AML-193 (cell line): ENCODE measurements at places on chromosomes 12 and 14.

DNA sequence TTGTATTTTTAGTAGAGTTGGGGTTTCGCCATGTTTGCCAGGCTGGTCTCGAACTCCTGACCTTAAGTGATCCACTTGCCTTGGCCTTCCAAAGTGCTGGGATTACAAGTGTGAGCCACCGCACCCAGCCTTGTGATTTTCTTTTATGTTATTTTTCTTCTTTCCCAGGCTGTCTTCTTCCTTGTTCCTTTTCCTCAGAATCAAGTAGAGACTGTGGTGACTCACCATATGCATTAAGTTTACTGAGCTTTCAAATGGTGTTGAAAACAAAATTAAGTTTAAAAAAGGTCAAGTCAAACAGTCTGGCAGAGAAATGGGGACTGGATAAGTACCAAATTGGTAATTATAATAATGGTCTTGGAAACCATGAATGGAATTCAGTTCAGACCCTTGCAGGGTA is 5.7 kb downstream of the ARPC3 start:
- no peak for DNase-seq

GRCh38 chr12:74963867-74964331 is 245.7 kb downstream of the KCNC2 start:
- no peak for DNase-seq

- no peak for DNase-seq
These were observed 26.9 kb downstream of the WDR89 start for GRCh38 chr14:63614679-63615363.

- no peak for DNase-seq
These were observed 108.2 kb upstream of the CCDC91 start for GRCh38 chr12:28082096-28082495.

GRCh38 chr14:95421741-95422140 is 94.7 kb downstream of the SYNE3 start:
- no peak for DNase-seq

DNA sequence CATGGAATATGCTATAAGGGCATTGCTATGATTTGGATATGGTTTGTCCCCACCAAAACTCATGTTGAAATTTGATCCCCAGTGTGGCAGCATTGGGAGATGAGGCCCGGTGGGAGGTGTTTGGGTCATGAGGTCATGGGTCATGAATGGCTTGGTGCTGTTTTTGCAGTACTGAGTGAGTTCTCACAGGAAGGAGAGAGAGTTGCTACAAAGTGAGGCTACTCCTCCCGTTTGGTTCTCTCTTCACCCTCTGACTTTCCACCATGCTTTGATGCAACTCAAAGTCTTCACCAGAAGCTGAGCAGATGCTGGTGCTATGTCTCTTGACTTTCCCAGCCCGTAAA is 388.1 kb upstream of the TMPO start:
- DNase-seq, result no peak

GRCh38 chr12:100901266-100901665 is 106.7 kb downstream of the ANO4 start:
- no peak for DNase-seq

GRCh38 chr14:21024585-21025370 is at the start of gene NDRG2:
Gene NDRG2 (minus strand): TSS chr14:21025061. CDS start chr14:21023315, 1,746 bp downstream.
- DNase-seq, result no peak

GRCh38 chr14:89270439-89271227 is 146.4 kb downstream of the FOXN3 start:
- no peak for DNase-seq

GRCh38 chr12:109018296-109018695 is 2.6 kb downstream of the SVOP start:
- no peak for DNase-seq

- DNase-seq, result no peak
These were observed at the start of gene KCNA5 for GRCh38 chr12:5043589-5044419. Gene KCNA5 (plus strand): TSS chr12:5043879. CDS start chr12:5044148, 269 bp downstream.

DNA sequence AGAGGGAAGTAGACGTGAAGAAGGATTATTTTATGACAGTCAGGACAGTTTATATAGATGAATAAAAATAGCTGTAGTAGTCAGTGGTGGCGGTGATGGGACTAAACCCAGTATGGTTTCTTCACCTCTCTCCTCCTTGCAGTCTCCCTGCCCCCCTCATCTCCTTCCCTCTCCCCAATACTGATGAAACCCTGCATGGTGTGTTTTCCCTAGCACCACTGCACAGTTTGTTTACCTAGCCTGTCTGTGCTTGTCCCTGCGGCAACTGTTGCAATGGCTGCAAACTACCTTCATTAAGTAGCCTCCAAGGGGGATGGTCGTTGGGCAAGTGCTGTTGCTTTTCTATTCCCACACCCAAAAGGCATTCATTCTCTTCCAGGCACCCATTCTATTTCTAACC is 14.7 kb downstream of the PCBP2 start:
- DNase-seq, result no peak

GRCh38 chr12:112124918-112125249 is 476 bp upstream of the TRAFD1 start:
- no peak for DNase-seq

- DNase-seq, result peak; percentile 11
These were observed at the start of gene PRKCH for GRCh38 chr14:61321385-61322010. Gene PRKCH (plus strand): TSS chr14:61321579. CDS start chr14:61322102, 523 bp downstream.

DNA sequence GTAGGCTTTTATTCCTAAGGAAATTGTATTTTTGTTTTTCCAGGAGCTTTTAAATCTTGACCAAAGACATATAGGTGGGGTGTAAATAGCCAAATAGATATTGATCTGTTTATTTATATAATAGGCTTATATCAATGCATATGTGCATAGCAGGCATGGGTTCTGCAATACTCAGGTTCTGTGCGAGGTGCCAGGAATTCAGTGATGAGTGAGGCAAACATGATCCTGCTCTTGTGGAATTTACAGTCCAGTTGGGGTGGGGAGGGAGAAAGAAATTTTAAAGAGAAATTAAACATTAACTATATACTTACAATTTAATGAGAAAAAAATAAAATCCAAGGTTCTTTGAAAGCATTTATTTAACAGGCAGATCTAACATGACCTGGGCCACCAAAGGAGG is 160.3 kb upstream of the HIF1A start:
- no peak for DNase-seq

GRCh38 chr14:29743531-29743930 is 184.1 kb downstream of the PRKD1 start:
- no peak for DNase-seq

DNA sequence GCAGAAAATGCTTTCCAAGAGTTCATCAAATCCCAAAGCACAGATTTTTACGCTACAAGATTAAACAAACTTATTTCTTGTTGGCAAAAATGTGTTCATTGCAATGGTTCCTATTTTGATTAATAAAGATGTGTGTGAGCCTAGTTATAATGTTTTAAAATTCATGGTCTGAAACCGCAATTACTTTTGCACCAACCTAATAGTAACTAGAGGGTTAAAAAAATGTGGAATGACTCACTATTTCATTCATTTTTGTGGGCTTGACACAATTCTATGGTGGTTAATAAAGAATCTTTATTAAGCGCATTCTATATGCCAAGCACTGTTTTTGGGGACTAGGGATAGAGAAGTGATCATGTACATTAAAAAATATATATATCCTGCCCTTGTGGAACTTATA is 38.6 kb upstream of the METAP2 start:
- no peak for DNase-seq

GRCh38 chr12:128933039-128933438 is 79.8 kb downstream of the GLT1D1 start:
- no peak for DNase-seq

- DNase-seq, result peak; percentile 58
These were observed 300.0 kb downstream of the AEBP2 start for GRCh38 chr12:19739195-19739776.

- DNase-seq, result no peak
These were observed 4.6 kb downstream of the ATP5F1B start for GRCh38 chr12:56641219-56641618.

- no peak for DNase-seq
These were observed 53.7 kb downstream of the ERC1 start for GRCh38 chr12:1044696-1045095.

DNA sequence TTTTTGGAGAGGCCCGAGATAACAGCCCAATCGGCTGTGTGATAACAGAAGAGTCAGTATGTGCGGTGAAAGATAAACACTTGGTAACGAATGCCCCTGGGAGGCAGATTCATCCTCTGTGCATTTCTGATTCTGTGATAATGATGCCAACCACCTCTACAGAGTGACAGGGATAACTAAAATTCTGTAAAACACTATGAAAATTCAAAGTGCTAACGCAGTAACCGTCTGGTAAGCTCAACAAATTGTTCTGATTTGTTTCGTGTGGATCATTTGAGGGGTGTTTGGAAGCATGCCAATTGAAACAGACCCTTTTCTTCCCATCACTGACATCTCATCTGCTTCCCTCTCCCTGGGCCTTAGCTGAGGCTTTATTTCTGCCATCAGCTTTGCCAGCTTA is 76.3 kb downstream of the ESR2 start:
- no peak for DNase-seq

DNA sequence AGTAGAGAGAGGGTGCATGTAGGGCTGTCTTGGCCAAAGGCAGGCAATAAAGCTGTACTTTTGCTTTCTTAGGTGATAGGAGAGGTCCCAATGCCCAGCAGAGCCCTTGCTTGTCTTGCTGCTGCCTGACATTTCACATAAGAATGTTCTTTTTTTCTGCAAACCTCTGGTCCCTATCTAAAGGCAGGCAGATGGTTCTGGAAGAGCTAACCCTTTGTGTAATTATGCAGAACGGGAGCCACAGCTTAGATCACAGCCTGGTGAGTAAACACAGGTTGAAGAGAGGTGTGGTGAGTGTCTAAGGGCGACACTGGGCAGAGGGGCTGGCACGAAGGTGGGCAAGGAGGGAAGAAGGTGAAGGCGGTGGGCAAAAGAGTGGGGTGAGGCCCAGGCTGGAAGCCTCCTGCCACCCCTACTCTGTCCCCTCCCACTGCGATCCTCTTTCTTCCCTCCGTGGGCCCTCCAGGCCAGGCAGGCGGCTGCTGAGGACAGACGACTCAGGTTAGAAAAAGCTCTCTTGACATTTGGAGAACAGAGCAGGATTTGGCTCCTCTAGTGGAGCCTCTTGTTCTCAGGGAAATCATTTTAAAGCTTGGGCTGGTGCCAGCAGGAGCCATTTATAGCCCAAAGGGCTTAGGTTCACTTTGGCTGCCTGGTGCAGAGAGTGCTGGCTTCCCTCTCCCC is 42.8 kb downstream of the PRMT8 start:
- no peak for DNase-seq

- no peak for DNase-seq
These were observed 34.2 kb downstream of the RILPL1 start for GRCh38 chr12:123499332-123499731.

GRCh38 chr14:100033347-100034075 is 31.7 kb upstream of the EVL start:
- no peak for DNase-seq

GRCh38 chr14:61472801-61473376 is 151.5 kb downstream of the PRKCH start:
- DNase-seq, result no peak

DNA sequence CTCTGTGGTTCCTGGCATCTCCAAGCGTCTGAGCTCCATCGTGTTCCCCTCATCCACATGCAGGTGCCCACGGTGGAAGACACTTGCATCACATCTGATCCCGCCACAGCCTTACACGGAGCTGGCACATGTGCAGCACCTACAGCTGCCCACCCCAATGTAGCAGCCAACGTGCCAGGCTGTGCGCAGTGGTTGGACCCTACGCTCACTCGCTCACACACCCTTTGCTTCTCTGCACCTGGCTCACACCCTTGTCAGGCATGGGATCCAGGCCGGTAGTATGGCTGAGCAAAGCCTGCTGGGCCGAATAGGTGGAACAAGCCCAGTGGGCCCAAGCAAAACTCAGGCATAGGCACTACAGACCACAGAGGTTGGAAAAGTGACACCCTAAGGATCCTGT is 567.2 kb downstream of the FSCB start:
- no peak for DNase-seq

- DNase-seq, result no peak
These were observed 204.7 kb downstream of the BCAT1 start for GRCh38 chr12:24743941-24744793.

DNA sequence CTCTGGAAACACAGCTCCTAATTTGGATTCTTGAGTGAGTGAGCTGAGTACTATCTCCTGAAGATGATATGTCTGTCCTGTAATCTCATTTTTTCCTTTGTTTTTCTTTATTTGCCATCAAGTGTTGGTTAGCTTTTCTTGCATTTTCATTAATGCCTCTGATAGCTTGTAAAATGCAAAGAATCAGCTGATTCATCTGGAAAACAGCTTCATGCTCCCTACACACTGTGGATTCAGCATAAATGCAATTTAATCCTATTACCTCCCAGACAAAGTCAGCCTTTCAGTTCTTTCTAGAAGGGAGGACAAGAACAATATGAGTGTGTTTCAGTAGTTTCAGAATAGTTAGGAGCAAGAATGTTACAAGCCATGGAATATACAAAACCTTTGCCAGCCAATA is 79.4 kb downstream of the DACT1 start:
- no peak for DNase-seq

GRCh38 chr12:32470936-32471470 is 71.6 kb downstream of the FGD4 start:
- no peak for DNase-seq

GRCh38 chr14:36580856-36581831 is 1.3 kb downstream of the NKX2-8 start:
- DNase-seq, result no peak

DNA sequence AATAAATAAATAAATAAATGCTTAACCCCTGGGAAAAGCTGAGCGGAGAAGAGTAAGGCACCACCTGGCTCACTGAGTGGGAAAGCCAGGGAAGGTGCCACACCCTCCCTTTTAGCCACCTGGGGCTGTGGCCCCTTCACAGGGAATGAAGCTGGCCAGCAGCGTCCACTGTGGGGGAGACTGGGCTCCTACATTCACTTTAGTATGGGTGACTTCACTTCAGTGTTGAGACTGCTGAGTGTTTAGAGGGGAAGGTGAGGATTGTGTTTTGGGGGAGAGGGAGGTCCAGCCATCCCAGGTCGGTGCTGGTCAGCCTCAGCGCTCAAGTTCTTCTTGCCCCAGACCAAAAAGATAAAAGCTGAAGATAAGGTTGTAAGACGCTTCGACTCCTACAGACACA is 1.6 kb downstream of the NAB2 start:
- no peak for DNase-seq

DNA sequence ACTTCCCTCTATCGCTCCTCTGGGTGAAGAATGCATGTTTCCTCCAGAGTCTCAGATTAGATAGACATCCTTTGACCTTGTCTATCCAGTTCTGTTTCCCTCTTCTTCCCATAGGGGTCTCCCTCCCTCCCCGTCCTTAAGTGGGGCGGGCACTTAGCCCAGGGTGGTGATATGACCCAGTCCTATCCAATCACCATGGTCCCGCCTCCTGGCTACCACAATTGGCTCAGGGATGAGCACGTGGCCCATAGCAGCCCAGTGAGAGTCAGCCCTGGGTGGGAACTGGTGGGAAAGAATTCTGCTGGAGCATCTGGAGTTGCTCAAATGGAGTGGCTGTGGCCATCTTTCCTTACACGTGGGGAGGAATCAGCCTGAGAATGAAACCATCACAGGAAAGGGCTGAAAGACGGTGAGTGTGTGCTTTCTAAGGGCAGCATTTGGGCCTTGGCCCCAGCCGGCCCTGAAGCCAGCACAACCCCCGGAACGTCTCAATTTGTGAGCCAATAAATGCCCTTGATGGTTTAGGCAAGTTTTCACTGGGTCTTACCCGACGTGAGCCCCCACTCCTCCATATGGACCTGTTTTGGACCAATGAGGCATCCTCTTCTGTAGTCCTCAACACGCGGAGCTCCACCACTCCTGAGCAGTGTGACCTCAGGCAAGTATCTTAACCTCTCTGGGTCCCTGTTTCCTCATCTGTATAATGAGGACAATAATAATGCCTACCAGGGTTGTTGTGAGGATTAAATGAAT is 14.4 kb upstream of the MLXIP start:
- DNase-seq, result peak; percentile 31
